ENCODE measurements at places on chromosomes 5 and 9. TPM values are rescaled to one million over a fixed set of nuclear protein-coding genes. Genes with fewer than 3 reads are reported as not detected.

Gene SMIM33
- total RNA-seq = not detected

Gene NIPAL4
- 0.26 TPM for total RNA-seq

Gene PCDHA13
- not detected for total RNA-seq

Gene CTXN3
- total RNA-seq = not detected
